NCI-H748 treated with DMSO at 0.1 percent for 48 hours (cell line): ENCODE measurements at places on chromosomes 5 and 9.

- no peak for DNase-seq
These were observed 150.4 kb downstream of the SPOCK1 start for GRCh38 chr5:137348759-137349158.

DNA sequence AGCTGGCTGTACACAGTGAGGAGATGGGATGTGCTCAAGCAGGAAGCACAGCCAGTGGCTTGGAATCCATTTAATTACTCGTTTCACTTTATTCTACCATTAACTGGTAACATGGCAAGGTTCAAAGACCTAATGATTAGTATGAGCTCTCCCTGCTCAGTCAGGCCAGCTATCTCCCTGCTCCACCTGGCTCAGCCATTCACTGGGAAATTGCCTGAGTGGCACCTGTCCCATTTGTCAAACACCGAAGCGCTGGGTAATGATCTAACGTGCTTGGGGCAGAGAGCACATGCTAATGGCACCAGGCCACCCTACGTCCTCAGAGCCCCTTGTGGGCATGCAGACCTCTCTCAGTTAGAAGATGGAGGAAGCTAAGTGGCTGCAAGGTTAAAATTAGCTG is 162.2 kb downstream of the TTLL11 start:
- no peak for DNase-seq

- DNase-seq = no peak
These were observed 350.8 kb downstream of the DMRT2 start for GRCh38 chr9:1400983-1401382.

DNA sequence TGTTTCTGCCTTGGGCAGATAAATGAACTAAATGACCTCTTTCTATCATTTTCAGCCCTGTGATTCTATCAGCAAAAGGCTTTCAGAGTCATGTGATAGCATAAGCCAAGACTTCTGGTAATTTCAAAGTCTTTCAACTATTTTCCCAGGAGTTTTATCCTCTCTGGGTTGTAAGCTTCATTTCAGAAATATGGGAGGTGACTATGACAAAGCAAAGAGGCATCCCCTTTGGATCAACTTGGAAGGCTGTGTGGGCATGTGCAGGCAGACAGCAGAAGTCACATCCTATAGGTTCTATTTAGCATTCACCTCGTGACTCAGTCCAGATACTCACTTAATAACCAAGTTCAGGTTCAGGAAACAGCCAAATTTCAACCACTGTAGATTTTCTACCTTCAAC is 149.0 kb upstream of the FST start:
- no peak for DNase-seq

- DNase-seq = no peak
These were observed 68.5 kb downstream of the ANKRD31 start for GRCh38 chr5:75168026-75168735.

DNA sequence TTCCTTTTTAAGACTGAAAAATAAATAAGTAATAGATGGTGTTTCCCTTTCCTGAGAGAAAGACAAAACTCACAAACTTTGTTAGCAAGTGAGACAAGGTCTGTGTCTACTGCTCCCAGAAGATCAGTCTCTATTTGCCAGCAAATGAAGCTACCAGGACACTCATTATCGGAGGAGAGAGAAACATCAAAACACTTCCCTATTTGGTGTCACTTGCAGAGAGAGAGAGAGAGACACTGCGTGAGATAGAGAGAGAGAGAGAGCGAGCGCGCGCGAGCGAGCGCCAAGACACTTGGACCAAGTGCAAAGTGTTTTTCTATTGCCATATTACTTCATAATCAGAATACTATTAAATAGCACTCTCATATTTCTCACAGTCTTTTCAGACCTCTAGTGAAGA is 142.7 kb downstream of the KCNN2 start:
- DNase-seq = no peak

DNA sequence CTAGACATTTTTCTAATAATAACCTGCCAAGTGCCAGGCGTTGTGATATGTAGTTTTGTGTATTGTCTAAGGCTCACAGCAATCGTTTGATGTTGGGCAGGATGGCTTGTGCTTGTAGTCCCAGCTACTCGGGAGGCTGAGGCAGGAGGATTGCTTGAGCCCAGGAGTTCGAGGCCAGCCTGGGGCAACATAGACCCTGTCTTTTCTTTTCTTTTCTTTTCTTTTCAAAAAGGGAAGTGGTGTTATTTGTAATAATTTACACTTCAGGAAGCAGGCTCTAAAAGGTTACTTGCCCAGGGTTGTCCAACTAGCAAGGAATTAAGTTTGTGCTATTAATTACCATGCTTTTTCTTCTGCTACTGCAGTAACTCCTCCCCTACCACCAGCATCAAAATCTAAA is 3.2 kb downstream of the ZNF131 start:
- DNase-seq = no peak

DNA sequence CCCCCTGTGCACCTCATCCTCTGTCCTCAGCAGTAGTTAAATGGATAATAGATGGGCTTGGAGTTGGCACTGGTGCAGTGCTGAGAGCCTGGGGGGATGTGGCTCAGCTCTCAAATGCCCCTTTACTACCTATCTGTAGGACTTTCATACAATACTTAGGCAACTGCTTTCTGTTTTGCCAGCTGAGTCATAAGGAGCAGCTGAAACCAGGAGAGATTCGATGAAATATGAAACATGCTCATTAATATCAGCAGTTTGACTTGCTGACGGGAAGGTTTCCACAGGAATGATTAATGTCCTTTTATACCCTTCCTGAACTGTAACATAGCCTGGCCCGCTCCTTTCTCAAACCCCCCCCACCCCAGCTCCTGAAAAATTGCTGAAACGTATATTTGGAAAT is 142.6 kb downstream of the SAXO1 start:
- DNase-seq = no peak

DNA sequence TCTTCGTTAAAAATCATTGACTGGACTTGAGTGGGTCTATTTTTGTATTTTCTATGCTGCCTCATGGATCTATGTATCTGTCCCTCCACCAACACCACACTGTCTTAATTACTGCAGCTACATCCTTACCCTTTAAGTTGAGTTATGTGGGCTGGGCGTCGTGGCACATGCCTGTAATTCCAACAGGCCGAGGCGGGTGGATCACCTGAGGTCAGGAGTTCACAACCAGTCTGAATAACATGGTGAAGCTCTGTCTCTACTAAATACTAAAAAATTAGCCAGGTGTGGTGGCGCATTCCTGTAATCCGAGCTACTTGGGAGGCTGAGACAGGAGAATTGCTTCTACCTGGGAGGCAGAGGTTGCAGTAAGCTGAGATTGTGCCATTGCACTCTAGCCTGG is 48.2 kb downstream of the XRCC4 start:
- DNase-seq = no peak

DNA sequence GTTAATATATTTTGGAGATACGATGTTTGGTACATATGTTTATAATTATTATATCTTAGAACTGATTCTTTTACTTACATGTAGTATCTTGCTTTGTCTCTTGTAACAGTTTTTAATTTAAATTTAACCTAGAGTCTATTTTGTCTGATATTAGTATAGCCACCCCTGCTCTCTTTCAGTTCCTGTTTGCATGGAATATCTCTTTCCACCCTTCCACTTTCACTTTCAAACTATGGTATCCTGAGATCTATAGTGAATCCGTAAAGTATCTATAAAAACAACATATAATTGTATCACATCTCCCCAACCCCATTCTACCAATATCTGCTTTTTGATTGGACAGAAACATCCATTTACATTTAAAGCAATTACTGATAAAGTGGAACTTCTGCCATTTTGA is 7.2 kb downstream of the IRGM start:
- DNase-seq = no peak

GRCh38 chr9:68975365-68976043 is 38.4 kb downstream of the PRKACG start:
- DNase-seq = no peak
